ENCODE measurements at places on chromosomes 4 and X. TPM values are rescaled to one million over a fixed set of nuclear protein-coding genes. Genes with fewer than 3 reads are reported as not detected.

Gene PDGFRA
- total RNA-seq = 0.25 TPM

Gene CCDC149
- 2.4 TPM for total RNA-seq

Gene PDHA1
- 314 TPM for total RNA-seq

Gene STK32B
- total RNA-seq = 17.9 TPM

Gene H2BW2
- total RNA-seq = not detected

Gene APOOL
- total RNA-seq = 9.8 TPM

All from A549 treated with Hydrocortisone at 1 μM for 4 hours (cell line).